ENCODE measurements at places on chromosomes 5 and 9.

DNA sequence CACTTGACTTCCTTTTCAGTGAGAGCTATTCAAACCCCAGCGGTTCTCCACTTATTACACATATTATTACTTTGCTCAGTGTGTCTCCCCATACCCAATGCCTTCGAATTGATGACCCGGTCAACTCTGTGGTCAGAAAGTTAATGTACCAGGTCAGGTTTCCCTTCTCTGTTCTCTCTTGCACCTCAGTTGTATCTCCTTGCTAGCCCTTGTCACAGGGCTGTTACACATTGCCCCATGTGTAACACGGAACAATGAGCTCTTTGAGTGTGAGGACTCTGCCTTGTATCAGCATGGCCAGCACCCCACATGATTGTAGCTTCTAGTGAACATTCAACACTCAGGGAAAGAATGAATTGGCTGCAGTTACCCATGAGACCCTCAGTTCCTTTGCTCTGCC is 73.6 kb downstream of the DOCK2 start:
- DNase-seq: no peak

DNA sequence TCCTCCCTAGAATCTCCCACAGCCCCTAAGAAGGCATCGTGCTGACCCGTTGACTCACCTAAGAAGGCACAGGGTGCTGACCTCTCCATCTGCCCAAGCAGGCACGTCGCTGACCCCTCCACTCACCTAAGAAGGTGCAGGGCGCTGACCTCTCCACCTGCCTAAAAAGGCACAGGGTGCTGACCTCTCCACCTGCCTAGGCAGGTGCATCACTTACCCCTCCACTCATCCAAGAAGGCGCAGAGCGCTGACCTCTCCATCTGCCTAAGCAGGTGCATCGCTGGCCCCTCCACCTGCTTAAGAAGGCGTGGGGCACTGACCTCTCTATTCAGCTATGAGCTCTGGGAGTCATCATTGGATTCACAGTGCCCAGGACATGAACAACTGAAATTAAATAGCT is 54.4 kb upstream of the FCN1 start:
- DNase-seq: no peak

- no peak for DNase-seq
Observed at GRCh38 chr5:150321784-150322183, 19.1 kb upstream of the ARSI start.

DNA sequence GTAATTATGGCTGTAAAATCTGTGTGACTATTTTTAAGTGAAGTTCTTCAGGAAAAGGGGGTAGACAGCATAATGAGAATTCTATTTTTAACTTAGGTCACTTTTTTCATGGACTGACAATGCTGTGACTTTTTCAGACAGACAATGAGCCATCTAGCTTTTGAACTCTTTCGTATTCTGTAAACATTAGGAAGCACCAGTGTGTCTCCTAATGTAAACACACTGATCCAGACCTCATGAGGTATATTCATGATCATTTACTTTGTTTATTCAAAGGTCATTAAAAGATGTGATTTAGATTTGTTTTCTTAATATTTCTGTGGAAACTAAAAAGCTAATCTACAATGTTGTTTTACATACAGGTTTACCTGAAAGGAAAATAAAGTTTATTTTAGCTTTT is 352.6 kb downstream of the ADGRV1 start:
- DNase-seq: no peak
